Effector memory CD8-positive, alpha-beta T cell (primary cell): ENCODE measurements at places on chromosomes 16 and 17.

DNA sequence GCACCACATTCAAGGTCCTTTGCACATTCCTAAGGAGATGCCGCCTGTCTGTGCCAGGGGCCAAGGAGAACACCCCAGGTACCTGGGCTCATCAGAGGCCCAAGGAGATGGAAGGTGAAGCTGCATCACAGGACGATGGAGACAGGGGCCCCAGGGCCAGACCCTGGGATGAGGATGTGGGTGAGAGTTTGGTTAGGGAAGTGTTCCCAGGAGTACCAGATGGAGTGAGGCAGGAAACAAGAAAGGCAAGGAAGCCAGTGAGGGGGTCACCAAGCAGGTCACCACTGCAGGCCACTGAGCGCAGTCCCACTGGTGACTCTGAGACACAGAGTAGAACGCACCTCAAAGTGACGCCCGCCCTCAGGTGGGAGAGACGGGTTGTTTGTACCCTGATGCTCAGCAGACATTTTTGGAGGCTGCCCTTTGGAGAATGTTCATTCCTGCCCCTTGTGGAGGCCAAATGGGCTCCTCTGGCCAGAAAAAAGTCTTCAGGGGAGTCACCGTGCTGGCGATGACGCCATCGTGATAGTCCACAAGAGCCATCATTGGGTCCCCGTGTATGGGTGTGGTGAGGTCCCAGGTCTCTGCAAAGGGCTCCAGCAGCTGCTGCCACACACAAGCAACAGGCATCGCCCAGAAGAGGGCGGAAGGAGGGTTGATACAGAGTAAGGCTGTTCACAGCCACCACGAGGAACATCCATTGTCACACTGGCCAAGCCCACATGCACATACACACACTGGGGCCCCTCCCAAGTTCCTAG is 57.5 kb downstream of the BEAN1 start:
- no peak for DNase-seq

DNA sequence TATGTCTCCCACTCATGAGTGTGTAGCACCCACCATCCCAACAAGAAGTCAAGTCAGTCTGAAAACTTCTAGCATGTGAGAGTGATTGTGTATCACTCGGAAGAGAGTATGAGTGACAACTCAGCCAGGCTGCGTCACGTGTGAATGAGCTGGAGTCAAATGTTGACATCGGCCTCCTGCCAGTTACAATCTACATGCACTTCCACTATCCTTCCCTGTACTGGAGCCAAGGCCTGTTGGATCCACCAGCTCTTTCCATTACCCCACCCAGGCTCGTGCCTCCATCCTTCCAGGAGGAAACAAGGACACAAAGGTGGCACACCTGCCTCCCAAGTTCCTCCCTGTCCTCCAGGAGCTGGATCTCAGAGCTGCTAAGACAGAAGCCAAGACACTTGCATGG is 64.5 kb downstream of the ASIC2 start:
- no peak for DNase-seq

GRCh38 chr17:77308861-77309726 is 168.3 kb downstream of the SEC14L1 start:
- DNase-seq = no peak

GRCh38 chr17:12521416-12521815 is 144.3 kb upstream of the MYOCD start:
- DNase-seq = no peak

DNA sequence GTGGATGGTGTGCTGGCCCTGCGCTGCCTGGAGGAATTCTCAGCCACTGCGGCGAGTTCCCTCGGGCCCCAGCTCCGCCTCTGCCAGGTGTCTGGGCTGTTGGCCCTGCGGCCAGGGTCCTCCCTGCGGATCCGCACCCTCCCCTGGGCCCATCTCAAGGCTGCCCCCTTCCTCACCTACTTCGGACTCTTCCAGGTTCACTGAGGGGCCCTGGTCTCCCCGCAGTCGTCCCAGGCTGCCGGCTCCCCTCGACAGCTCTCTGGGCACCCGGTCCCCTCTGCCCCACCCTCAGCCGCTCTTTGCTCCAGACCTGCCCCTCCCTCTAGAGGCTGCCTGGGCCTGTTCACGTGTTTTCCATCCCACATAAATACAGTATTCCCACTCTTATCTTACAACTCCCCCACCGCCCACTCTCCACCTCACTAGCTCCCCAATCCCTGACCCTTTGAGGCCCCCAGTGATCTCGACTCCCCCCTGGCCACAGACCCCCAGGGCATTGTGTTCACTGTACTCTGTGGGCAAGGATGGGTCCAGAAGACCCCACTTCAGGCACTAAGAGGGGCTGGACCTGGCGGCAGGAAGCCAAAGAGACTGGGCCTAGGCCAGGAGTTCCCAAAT is 1.3 kb upstream of the TNFSF13 start:
- DNase-seq = no peak

GRCh38 chr17:66595893-66596292 is 239.0 kb upstream of the CACNG5 start:
- DNase-seq = no peak

DNA sequence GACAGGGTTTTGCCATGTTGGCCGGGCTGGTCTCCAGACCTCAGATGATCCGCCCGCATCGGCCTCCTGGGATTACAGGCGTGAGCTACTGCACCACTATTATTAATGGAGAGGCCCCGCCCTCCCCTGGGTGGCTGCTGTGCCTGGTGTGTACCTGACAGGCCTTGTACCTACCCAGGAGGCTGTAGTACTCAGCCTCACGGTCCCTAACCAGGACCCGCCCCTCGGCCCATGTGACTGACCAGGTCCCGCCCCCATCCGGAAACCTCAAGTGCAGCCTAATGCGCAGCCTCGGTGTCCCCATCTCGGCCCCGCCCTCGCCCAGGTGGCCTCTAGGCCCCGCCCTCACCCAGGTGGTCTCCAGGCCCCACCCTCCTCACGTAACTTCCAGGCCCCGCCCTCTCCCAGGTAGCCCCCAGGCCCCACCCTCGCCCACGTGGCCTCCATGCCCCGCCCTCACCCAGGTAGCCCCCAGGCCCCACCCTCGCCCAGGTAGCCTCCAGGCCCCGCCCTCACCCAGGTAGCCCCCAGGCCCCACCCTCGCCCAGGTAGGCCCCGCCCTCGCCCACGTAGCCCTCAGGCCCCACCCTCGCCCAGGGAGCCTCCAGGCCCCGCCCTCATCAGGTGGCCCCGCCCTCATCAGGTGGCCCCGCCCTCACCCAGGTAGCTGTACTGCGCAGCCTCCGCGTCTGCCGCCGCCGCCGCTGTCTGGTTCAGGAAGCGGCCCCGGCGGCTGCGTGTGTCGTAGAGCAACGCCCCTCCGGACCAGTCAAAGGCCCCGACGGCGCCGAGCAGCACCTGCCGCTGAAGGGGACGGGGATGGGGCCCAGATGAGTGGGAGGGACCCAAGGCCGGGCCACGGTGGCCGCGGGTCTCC is 31.0 kb downstream of the HASPIN start:
- peak; percentile 75 for DNase-seq

GRCh38 chr17:64225410-64225809 is 37.6 kb downstream of the TEX2 start:
- DNase-seq = no peak

DNA sequence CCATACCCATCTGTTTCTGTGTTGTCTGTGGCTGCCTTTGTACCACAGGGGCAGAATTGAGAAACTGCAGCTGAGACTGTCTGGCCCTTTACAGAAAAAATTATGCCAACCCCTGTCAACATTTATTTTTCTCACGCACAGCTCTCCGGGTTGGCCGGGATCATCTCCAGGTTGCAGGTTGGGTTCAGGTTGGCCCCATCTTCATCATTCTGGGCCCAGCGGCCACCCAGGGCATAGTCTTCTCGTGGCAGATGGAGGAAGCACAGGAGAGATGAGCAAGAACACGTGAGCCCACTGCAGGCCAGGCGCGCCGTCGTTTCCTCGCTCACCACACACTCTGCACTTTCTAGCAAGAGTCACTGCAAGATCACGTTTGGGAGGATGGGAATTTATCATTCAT is 66.1 kb upstream of the SEC14L1 start:
- no peak for DNase-seq

DNA sequence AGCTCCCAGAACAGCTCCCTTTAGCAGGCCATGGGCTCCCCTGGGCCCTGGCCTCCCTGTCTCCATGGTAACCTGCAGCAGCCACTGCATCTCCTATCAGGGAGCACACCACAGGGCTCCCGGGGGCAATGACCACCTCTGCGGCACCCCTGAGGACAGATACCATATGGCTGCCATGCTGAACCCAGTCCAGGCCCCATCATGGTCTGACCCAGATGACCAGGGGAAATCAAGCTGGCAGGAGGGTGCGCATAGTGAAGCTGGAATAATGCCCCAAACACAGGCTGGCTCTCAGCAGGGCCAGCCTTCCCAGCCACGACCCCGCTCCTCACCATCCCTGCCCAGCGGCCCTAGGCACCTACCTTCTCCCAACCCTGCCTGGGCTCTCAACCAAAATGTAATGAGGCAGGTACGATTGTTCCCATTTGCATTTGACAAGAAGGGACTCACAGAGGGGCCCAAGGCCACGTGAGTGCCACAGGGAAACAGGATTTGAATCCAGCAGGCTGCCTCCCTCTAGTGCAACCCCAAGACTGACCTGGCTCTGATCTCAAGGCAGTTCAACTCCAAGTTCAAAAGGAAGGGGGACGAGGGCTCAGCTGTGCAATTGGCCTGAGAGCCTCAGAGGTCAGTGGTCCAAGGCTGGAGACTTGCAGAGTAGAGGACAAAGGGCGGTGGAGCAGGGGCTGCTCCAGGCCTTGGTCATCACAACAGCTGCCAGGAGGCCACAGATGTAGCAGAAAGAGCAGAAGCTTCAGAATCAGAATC is 2.4 kb downstream of the RUNDC3A start:
- no peak for DNase-seq
